ENCODE measurements at places on chromosomes 1 and 21.

- DNase-seq = no peak
Measured at GRCh38 chr1:42973286-42973685, 14.6 kb upstream of the SLC2A1 start.

DNA sequence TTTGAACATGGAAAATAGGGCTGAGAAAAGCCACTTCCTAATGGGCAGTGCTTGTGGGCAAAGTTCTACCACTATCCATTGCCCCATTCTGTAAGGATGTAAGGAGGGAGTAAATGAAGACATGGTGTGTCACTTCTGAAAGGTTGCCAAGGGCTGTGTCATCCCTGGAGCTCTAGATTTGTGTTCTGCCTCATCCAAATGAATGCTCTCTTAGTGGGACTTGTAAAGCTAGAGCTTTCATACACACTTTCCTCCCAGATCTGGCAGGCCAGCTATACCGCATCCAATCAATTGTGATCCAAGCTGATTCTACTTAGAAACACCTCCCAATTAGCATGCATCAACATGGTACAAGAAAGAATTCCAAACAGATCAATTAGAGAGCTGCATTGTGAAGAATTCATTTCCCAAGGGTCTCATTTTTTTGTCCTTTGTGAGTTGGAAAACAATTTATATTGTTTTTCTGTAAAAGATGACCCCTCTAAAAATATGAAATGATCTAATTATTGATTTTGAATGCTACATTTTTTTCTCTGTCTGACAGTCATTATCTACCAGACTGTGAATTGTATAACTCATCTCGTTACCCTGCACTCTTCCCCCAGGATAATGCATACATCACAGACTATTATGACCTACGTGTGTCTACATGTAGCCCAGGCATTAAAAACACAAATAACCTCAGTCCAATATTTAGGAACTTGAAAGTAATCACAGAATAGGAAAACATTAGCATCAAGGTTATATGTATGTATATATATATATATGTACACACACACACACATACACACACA lies 117.1 kb upstream of the DUSP10 start:
- DNase-seq = no peak

- DNase-seq = no peak
Measured at GRCh38 chr1:2032737-2033136, 13.6 kb downstream of the GABRD start.

DNA sequence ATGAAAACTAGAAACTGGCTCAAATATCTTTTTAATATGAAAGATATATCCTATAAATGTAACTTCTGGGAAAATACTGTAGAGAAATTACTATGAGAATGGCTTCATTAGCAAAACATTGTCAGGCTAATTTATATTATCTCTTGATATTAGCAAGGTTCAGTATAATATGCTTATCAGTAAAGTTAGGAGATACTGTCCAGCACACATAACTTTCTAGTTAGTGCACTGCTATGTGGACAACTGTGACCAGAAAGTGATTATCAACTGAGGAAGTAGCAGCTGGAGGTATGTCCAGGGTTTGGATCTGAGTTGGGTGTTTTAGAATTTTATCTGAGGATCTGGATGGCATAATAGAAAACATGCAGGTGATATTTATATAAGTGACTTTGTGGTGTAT lies 7.5 kb downstream of the LRRC8C start:
- no peak for DNase-seq

GRCh38 chr1:38073534-38074301 lies 27.1 kb upstream of the POU3F1 start:
- DNase-seq = no peak

DNA sequence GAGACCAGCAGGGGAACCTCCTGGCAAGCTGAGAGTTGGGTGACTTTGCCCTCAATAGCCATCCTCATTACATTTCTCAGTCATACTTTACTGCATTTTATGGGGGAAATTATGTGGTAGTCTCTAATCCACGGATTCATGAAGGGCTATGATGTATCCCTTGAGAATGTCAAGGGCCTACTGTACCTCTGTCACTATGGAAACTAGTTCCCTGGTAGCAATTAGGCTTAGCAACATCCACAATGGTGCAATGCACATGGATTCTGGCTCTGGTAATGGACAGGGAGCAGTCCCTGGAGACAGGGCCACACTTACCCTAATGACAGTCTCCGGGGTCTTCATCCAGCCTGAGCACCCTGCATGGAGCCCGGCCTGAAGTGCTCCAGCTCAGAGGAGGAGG lies 26.5 kb downstream of the LRRN2 start:
- no peak for DNase-seq

GRCh38 chr1:112911506-112912220 lies 44.3 kb downstream of the SLC16A1 start:
- DNase-seq = no peak

DNA sequence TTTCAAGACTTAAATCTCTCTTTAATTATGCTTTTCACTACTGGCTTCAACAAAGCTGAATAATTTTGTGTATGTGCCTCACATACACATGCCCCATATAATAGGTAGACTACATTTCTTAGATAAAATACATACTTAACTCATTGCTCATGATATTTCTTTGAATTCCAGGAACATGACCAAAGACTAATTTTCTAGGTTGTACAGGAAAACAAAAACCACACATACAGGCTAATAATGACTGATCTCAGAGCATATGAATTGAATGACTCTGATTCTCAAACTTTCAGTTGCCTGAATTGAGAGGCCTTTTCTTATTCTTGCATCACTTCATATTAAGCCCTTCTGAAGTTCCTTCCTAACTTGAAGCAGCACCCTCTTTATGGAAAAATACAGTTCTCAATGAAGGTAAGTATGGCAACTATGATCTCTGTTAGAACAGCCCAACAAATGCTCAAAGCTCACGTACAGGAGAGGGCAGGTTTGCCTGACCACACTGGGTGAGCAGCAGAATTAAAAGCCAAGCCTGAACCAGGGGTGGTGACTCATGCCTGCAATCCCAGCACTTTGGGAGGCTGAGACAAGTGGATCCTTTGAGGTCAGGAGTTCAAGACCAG lies 22.6 kb upstream of the UAP1 start:
- no peak for DNase-seq

All from K562 (cell line).